Pons (tissue), 1 donor: ENCODE measurements at places on chromosomes 12 and 14.

DNA sequence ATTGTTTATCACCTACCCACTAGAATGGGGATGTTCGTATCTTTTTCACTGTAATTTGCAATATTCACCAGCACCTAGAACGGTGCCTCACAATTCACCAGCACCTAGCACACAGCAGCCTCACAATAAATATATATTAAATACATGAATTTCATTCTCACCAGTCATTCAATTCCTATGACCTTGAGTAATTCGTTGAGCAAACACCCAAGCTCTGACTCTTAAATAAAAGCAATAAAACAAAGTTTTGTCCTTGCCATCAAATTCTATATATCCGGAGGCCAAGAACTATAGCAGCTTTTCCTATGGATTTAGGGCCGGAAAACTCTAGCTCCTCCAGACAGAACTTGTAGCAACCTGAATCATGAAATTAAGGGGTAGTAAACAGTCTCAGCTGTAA lies 981 bp downstream of the VTI1B start:
- DNase-seq, result no peak

DNA sequence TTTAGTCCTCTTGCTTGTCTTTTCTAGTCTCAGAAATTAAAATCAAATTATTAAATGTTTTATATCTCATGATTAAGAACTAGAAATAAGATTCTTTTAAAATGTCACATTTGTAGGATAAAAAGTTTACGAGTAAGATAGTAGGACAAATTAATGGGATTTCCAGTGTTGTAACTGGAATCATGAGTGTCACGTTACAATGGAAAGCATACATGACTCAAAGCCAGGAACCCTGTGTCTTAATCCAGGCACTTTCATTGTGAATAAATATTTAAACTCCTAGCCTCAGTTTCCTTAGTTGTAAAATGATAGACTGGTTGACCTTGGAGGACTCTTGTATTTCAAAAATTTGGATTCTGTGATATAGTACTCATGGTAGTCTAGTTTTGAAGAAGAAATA lies 84.9 kb downstream of the MIA2 start:
- DNase-seq, result no peak

DNA sequence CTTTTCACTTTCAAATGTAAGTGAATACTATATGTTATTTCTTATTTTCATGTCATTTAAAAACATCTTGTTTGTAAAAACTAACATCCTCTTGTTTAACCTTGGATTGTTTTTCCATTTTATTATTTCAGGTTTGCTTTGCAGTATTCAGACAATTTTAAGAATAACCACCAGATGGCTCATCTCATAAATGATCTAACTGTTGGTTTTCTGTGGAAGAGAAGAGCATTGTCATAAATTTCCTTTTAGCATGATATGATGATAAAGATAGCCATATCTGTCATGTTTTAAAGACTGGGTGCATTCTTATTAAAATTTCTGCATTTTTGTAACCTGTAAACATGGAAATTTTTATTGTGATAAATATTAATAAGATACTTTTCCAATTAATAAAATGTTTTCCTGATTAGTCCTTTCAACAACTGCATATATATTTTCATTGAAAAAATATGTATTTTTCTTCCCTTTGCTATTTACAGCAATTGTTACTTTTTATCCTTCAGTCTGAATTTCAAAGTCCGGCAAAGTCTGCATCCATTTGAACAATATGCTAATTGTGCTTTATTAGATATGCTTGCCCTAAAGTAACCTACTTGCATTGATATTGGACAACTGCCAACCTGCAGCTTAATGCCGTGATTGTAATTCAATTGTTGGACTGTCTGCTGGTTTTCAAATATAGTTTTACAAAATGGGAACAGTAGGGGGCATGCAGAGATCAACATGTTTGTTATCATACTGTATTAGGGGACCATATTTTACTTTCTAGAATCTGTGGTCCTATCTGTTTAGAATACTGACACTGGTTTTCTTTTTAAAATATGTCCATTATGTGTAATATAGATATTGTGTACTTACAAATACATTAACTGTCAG lies 163.4 kb downstream of the GARIN6 start:
- peak; percentile 71 for DNase-seq

DNA sequence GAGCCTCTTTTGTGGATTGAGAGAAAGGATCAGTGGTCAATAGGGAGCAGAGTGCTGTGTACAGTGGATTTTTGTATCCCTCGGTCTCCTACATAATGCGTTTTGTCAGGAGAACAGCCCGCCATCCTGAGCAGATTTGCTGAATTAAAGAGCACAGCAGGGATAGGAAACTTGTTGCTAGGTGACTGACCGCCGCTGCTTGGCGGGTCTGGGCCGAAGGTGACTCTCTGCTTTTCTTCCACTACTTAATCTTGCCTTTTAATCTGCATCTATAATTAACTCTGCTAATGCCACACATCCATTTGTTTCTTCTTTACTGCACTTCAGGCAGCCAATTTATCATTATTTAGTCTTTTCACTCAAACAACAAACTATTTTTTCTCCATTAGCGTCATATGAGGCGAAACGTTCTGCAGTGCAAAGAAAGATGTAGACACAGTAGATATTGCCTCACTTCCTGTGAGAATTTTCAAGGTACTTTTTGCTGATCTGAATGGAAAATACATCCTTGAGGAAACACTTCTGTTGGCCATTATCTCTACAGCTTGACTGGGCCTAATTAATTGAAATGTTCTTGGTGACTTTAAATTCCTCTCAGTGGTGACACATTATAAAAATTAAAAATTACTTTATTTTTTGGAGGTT lies 108.0 kb downstream of the PPM1A start:
- DNase-seq, result peak; percentile 3

- no peak for DNase-seq
Observed at GRCh38 chr14:94638339-94638738, 26.1 kb downstream of the SERPINA3 start.

- DNase-seq, result no peak
Observed at GRCh38 chr14:92728759-92729364, 19.6 kb downstream of the LGMN start.

- DNase-seq, result no peak
Observed at GRCh38 chr12:133058203-133059113, 21.1 kb downstream of the ZNF84 start.

DNA sequence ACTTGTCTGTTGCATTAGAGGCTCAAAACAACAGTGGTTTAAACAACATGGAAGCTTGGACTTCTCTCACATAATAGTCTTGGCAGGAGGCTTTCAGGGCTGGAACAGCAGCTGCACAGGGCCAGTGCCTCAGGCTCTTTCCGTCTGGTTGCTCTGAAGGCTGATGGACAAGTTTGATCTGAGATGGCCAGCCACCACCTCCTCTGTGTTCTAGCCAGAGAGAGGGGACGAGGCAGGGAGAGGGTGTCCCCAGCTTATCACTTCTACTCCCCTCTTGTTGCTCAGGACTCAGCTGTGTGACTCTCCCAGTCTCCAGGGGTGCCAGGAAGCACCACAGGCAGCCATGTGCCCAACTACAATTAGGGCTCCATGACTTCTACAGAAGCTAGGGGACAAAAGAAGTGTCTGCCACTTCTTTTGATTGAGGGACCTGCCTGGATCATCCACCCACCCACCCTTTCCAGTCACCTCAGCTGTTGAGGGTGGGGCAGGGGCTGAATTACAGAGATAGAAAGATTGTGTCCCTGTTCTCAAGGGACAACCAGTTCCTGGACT lies 46.6 kb downstream of the SMIM41 start:
- DNase-seq, result no peak

- no peak for DNase-seq
Observed at GRCh38 chr14:21032326-21033132, 2.1 kb downstream of the RNASE13 start.

GRCh38 chr14:101564819-101565698 lies 3.8 kb downstream of the DIO3 start:
- no peak for DNase-seq

DNA sequence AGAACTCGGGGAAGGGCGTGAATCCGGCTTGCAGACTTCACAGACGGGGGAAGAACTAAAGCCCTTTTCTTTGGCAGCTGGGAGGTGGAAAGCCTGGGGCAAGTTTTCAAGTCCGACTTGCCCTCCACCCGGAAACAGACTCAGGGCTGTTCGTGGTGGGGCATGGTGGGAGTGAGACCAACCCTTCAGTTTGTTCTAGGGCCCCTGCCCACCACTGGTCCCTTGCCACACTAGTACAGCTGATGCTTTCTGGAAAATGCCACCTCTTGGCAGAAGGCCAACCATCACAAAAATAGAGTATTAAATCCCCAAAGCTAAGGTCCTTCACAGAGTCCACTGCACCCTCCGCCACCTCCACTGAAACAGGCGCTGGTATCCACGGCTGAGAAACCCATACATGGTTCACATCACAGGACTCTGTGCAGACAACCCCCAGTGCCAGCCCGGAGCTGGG lies 50.4 kb upstream of the DDX11 start:
- DNase-seq, result no peak

GRCh38 chr14:60356386-60356785 lies 107.4 kb downstream of the PPM1A start:
- DNase-seq, result no peak

DNA sequence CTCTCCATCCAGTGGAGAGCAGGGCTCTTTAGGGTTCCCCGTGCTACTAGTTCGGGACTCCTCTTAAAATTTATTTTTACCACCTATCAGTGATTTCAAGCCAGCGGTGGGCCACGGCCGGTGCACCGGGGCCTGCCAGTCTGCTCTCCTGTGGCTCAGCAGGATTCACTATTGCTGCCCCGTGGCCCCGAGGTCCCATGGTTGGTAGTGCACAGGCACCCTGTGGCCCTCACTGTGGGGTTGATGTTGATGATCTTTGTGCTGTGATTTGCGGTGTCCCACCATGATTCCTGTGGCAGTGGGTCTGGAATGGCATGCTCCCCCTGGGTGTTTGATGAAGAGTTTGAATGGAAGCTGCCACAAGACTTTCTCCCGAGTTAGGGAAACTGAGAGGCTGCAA lies 12.6 kb upstream of the MEG3 start:
- no peak for DNase-seq

DNA sequence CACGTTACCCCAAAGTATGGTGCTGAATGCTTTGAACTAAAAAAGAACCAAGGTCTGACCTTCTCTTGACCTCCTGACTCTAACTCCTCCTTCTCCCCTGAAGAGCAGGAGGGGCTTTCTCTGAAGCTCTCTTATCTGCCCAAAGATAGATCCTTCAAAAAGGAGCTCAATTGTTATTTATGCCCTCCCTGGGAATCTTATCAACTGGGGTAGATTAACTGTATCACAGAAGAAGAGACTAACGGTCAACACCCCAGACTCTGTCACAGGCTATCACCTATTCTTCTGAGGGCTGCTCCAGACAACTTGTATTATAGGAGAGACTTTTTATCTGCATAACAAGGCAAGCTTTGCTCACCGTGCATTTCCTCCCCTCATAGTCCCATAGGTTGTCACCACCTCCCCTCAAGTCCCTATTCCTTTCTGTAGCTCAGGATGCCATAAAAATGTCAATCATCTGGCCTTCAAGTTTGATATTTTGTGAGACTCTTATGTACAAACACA lies 86.6 kb downstream of the PAPLN start:
- no peak for DNase-seq

DNA sequence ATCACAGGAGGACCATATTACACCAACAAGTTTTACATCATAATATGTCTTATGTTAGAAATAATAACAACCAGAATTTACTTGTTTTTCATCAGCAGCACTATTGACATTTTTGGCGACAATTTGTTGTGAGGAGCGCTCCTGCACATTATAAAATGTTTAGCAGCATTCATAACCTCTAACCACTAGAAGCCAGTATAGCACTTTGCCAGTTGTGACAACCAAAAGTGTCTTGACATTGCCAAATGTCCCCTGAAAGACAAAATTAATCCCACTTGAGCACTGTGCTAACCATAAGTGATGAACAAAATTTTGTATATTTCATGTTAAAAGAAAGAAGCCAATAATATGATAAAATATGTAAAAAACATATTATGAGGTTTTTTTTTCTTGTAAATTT lies 356.9 kb upstream of the LMO3 start:
- no peak for DNase-seq

GRCh38 chr12:80032946-80033345 lies 66.4 kb upstream of the OTOGL start:
- DNase-seq, result no peak

DNA sequence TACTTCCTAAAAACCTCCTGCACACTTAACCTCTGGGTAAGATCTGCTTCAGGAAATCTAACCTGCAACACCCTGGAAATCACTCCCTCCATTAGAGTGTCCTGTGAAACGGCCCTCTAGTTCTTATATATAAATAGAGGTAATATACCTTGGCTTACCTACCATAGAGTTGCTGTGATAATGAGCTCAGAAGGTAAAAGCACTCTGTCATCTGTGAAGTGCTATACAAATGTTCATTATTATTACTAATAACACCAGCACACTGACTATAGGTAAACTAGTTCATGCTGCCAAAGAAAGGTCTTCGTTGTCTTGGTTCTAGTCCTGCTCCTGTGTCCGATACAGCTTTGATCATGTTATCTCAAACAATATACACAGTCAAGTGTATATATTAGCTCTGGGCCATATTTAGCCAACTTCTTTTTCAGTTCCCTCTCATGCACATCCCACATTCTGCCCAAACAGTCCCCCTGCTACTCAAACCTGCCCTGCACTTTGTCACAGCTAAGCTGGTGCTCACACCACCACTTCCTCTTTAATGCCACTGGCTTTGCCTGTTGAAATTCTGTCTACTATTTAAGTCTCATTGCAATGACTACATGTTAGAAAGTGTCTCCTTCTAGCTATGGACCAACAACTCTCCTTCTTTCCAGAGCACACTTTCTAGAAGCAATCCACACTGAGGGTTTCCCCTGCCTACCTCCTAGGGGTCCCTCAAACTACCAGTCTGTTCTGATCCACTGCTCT lies 5.1 kb downstream of the E2F7 start:
- peak; percentile 45 for DNase-seq

GRCh38 chr12:72388322-72388721 lies 116.2 kb downstream of the TRHDE start:
- no peak for DNase-seq

GRCh38 chr14:43934102-43934501 lies 573.0 kb downstream of the FSCB start:
- no peak for DNase-seq

- DNase-seq, result no peak
Observed at GRCh38 chr12:92574051-92574783, 128.6 kb upstream of the PLEKHG7 start.

DNA sequence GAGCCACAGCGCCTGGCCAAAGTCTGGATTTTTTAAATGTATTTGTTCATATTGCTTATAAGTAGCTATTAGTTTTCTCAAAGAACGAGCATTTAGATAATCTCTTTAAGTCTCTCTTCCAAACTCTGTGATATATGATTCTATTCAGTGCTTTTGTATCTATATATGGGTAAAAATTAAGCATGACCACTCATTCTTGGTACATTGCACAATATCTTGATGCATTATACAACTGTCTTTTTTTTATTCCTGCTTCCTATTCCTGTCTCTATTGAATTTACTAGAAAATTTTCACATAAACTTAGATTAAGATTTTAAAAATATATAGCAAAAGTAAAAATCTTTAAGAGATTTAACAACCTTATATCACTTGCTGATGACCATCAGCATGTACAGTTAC lies 29.1 kb downstream of the SOCS2 start:
- DNase-seq, result no peak

GRCh38 chr12:72622556-72622955 lies 350.4 kb downstream of the TRHDE start:
- no peak for DNase-seq

GRCh38 chr14:90521084-90521929 lies 124.5 kb downstream of the CALM1 start:
- DNase-seq, result no peak

- peak; percentile 23 for DNase-seq
Observed at GRCh38 chr14:103775506-103775905, 59.9 kb downstream of the ZFYVE21 start.

GRCh38 chr12:43636725-43637463 lies 84.9 kb upstream of the ADAMTS20 start:
- DNase-seq, result no peak
